ENCODE measurements at places on chromosomes 7 and 10. TPM values are rescaled to one million over a fixed set of nuclear protein-coding genes. Genes with fewer than 3 reads are reported as not detected.

The ZNF282 gene
- 47.0 TPM for total RNA-seq

The POMZP3 gene
- total RNA-seq = 15.8 TPM

The IMMP2L gene
- total RNA-seq = 59.6 TPM

The TMEM72 gene
- total RNA-seq = 0.67 TPM

The KAZALD1 gene
- total RNA-seq = 15.9 TPM

The GNGT1 gene
- total RNA-seq = not detected

The UPK3BL2 gene
- total RNA-seq = 12.1 TPM

The PKD2L1 gene
- total RNA-seq = not detected

The KNDC1 gene
- 23.7 TPM for total RNA-seq

DNA sequence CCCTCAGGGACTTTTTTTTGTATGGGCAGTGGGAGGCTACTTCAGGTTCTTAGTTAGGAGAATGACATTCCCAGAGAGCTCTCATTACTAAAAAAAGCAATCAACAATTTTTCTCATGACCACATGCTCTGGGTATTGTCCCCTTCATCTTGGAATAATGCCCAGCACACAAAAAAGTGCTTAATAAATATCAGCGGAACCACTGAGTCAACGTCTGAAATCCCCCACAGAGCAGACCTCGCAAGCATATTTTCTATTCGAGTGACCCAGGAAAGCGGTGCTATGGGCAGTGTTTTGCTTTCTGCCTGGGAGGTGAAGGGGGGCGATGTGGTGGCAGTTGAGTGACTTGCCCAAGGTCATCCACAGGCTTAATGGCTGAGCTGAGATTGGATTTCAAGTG, 493.4 kb upstream of the ZMIZ1 start:
- no peaks in the 10 kb centered on the region for H3K27me3 ChIP-seq
- no peak overlapping the region for H3K27ac ChIP-seq
- H3K4me1 ChIP-seq = peaks cover 34% of the 10 kb centered on the region
- H3K36me3 ChIP-seq = no peaks in the 10 kb centered on the region
- no peak for DNase-seq

GRCh38 chr7:50504646-50505546, 54.7 kb upstream of the FIGNL1 start:
- H3K4me1 ChIP-seq = no peaks in the 10 kb centered on the region
- no peak for DNase-seq
- no peaks in the 10 kb centered on the region for H3K27me3 ChIP-seq
- H3K36me3 ChIP-seq = no peaks in the 10 kb centered on the region

DNA sequence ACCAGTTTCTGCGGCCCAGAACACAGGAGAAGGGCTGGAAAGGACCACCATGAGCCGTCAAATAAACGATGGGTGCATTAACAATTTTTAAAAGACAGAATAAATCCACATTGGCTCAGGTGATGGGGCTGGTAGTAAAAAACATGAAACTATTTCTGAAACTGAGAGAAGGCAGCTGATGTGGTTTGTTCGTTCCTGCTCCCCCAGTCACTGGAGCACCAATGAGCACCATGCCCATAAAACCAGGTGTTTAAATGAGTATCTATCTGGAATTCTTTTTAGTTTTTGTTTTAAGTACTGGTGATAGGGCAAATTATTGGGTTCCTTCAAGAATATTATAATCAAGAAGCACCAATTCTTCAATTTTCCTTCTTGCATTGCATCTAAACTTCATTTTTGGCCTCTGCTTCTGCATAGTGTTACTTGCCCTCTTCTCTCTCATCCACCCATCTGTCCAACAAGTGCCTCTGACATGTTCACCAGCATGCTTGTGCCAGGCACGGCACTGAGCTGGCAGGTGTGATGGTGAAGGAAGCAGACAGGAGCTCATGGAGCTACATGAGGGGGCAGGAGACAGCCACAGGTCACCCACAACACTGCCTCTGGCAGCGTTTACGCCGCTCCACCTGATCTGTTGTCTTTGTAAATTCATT, 65.5 kb downstream of the LARP4B start:
- H3K4me1 ChIP-seq = peaks cover 2% of the 10 kb centered on the region
- no peaks in the 10 kb centered on the region for H3K27me3 ChIP-seq
- no peak for DNase-seq
- H3K36me3 ChIP-seq = peaks cover 42% of the 10 kb centered on the region
- H3K4me3 ChIP-seq = no peak overlapping the region

DNA sequence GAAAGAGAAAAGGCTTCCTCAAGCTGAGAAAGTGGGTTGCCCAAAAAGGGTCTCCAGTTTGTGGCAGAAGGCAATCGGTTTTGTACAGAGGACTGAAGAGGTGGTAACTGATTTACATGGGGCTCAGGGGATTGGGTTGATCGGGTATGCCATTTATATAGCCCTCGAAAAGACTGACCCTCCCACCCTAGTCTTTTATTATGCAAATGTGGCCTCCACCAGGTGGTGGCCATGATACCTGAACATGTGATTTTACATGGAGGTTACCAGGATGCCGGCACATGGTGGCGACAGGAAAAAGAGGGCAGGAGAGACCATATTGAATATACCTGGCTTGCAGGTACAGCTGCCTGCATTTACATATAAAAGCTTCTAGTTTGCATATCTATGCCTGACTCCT, 36.7 kb downstream of the ATE1 start:
- H3K4me1 ChIP-seq = no peaks in the 10 kb centered on the region
- peaks cover 15% of the 10 kb centered on the region for H3K36me3 ChIP-seq
- H3K27me3 ChIP-seq = no peaks in the 10 kb centered on the region
- no peak overlapping the region for H3K4me3 ChIP-seq

- H3K4me3 ChIP-seq = no peak overlapping the region
- DNase-seq = no peak
- H3K27ac ChIP-seq = no peak overlapping the region
- H3K36me3 ChIP-seq = no peaks in the 10 kb centered on the region
- H3K27me3 ChIP-seq = peaks cover 58% of the 10 kb centered on the region
- H3K4me1 ChIP-seq = no peaks in the 10 kb centered on the region
These were observed 78.4 kb upstream of the ADO start for GRCh38 chr10:62726142-62726541.

DNA sequence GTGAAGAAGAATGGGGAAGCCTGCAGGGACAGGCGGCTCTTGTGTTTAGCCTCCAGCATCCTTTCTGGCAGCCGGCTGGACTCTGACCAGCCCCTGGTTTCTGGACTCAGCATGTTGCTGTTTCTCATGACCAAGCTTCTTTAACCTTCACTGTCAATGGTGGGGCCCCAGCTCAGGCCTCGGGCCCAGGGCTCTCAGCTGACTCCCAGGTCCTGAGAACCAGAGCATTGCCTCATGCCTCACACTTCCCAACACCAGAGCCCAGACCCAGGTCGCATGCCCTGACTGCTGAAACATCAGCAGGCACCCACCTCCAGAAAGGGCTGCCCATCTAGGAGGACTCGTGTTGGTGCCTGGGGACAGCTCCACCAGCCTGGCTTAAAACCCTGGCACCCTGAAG, 34.8 kb upstream of the FGFR2 start:
- no peak for DNase-seq
- no peak overlapping the region for H3K27ac ChIP-seq
- peaks cover 15% of the 10 kb centered on the region for H3K4me1 ChIP-seq
- H3K27me3 ChIP-seq = no peaks in the 10 kb centered on the region

GRCh38 chr7:44438816-44439215, 51.6 kb downstream of the NUDCD3 start:
- no peak overlapping the region for H3K27ac ChIP-seq
- H3K27me3 ChIP-seq = no peaks in the 10 kb centered on the region
- H3K4me1 ChIP-seq = peaks cover 4% of the 10 kb centered on the region
- no peak for DNase-seq

- H3K27ac ChIP-seq = no peak overlapping the region
- no peaks in the 10 kb centered on the region for H3K27me3 ChIP-seq
- no peak overlapping the region for H3K4me3 ChIP-seq
- H3K4me1 ChIP-seq = peaks cover 5% of the 10 kb centered on the region
- no peaks in the 10 kb centered on the region for H3K36me3 ChIP-seq
These were observed 578.6 kb upstream of the FOXK1 start for GRCh38 chr7:4103352-4104091.

DNA sequence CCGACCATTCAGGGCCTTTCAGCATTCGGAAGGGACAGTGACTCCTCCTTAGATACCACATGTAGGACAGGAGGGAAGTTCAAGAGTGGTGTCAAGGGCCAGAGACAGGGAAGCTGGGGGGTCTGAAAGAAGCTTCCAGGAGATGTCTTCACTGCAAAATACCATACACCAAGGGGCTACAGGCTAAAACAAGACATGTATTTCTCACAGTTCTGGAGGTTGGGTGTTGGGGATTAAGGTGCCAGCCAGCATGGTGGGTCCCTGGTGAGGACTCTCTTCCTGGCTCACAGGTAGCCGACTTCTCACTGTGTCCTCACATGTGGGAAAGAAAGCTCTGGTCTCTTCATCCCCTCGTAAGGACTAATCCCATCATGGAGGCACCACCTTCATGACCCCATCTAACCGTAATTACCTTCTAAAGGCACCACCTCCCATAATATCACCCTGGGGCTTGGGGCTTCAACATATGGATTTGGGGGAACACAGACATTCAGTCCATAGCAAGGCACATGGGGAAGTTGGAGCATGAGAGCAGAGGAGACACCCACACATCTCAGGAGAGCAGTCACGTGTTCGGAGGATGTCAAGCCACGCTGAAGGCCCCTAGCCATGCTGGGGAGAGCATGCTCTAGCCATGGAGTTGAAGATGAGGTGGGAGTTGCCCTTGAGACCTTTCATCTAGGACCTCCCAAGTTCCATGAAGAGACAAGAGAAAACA, 73.9 kb upstream of the GDF10 start:
- H3K36me3 ChIP-seq = no peaks in the 10 kb centered on the region
- H3K27me3 ChIP-seq = peaks cover 21% of the 10 kb centered on the region
- no peak overlapping the region for H3K4me3 ChIP-seq
- DNase-seq = no peak

- H3K27me3 ChIP-seq = no peaks in the 10 kb centered on the region
- no peak for DNase-seq
- no peak overlapping the region for H3K4me3 ChIP-seq
- H3K27ac ChIP-seq = peak overlapping the region; percentile 1
These were observed 5.3 kb upstream of the COL1A2 start for GRCh38 chr7:94389381-94389780.

- peaks cover 57% of the 10 kb centered on the region for H3K4me1 ChIP-seq
- DNase-seq = no peak
These were observed 17.0 kb upstream of the TRIM8 start for GRCh38 chr10:102627291-102627735.

DNA sequence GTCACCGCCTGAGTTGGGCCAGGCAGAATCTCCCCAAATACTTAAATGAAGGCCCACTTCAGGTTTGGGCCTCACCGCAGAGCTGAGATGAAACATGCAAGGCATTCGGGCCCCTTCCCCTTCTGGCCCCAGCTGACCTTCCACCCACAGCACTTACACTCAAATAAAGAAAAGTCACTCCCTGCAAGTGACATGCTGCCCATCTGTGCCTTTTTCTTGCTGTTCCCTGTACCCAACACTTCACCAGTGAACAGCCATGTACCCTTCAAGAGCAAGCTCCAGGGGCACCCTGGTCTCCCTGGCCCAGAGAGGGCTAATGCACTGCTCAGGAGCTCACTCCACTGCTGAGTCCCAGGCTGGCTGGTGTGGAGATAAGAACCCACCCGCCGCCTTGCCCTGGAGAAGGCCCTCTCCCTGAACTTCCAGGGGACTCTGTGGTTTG, 40.7 kb downstream of the ZCCHC24 start:
- H3K27me3 ChIP-seq = no peaks in the 10 kb centered on the region
- no peaks in the 10 kb centered on the region for H3K36me3 ChIP-seq
- no peak for DNase-seq
- H3K27ac ChIP-seq = peak overlapping the region; percentile 85
- H3K4me1 ChIP-seq = peaks cover 68% of the 10 kb centered on the region

DNA sequence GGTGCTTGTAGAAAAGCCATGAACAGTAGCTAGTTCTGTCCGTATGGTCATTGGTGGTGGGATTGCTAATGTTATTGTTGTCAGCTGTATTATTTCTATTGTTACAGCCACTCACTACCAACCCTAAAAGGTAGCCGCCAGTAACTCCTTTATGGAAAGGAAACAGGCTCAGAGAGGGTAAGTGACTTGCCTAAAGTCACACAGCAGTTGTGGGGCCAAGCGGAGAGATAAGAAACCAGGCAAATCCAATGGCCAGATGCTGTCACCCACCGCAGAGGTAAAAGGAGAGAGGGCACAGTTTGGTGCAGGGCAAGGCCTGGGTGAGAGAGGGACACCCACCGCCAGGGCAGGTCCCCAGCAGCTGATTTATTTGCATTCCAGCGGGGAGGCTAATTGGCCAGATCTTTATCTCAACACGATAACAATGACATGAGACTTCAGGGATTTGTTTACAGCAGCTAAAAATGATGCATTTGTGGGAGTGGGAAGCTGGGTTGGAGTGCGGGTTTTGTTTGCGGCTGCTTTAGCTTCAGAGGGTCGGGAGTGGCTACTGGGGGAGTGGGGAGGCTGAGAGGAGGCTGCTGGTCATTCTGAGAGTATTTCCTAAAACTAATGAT, 8.6 kb upstream of the NKX2-3 start:
- H3K36me3 ChIP-seq = no peaks in the 10 kb centered on the region
- no peak overlapping the region for H3K4me3 ChIP-seq
- H3K27ac ChIP-seq = no peak overlapping the region
- H3K27me3 ChIP-seq = peaks cover 100% of the 10 kb centered on the region
- DNase-seq = no peak

DNA sequence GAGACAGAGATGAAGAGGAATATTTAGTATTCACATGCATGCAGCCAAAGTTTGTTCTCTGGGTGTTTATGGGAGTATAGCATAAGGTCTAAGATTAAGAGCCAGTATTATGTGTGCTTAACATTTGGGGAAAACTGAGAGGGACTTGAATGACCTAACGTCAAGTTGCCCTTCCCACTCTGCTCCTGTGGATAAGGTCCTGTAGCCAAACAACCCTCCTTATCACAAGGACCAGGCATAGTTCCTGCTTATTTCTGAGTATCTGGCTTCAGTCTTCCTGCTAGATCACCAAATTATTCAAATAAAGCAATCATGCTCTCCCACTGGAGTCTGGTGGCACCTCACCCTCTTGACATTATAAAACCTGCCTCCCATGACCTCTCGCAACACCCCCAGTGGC, 137.9 kb upstream of the SEMA3E start:
- no peak for DNase-seq
- no peaks in the 10 kb centered on the region for H3K36me3 ChIP-seq
- H3K4me3 ChIP-seq = no peak overlapping the region

DNA sequence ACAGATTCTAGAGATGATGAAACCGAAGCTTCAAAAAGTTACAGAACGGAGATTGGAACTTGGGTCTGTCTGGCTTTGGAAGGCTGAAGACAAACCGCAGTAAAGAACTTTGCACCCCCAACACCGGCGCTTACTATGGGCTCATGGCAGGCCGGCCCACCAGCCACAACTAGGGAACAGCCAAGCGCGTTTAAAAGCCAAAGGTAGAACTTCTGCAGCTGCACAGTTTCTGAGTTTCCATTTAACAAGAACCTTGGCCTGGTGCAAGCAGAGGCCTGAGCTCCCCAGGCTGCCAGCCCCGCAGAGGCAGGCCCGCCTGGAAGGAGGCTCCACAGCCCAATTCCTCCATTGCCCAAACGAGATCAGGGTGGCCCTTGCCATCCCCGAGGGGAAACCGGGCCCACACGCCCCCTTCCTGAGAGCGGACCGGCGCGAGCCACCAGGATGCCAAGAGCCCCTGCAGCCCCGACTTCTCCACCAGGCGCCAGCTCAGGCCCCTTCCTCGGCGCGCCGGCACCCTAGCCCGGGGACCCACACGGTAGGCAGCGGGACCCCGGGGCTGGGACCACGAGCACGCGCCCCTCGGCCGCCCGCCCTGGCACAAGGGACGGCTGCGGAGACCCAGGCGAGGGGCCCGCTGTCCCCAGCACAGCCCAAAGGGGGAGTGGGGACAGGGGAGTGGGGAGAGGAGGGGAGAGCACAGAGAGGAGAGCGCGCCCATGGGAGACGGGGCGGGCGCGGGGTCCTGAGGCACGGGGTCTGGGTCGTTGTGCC, 566 bp downstream of the MAD1L1 start:
- peaks cover 18% of the 10 kb centered on the region for H3K36me3 ChIP-seq
- peak; percentile 71 for DNase-seq
- H3K4me1 ChIP-seq = peaks cover 14% of the 10 kb centered on the region
- H3K4me3 ChIP-seq = peak overlapping the region; percentile 89

Data from mesothelial cell of epicardium (in vitro differentiated cells).